Hypothalamus (tissue), 51 donors: ENCODE measurements at places on chromosomes 3 and 15.

- DNase-seq = no peak
Observed at GRCh38 chr3:18643281-18643680, 218.1 kb upstream of the SATB1 start.

DNA sequence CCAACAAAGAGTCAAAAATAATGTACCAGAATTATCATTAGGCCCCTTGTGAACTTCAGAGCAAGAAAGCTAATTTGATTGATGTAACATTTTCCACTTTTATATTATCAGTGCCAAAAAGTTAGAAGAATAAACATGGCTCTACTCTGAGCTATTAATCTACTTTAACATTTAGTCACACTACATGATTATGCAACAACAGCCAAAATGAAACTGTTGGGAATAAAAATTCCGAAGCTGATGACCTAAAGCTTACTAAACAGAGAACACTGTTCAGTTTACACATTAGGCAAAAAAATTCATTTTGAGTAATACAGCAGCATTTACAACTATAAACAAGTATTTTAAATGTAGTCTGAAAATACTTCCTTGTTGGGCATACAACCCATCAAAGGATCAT lies 1134.1 kb downstream of the EPHA3 start:
- DNase-seq = no peak

DNA sequence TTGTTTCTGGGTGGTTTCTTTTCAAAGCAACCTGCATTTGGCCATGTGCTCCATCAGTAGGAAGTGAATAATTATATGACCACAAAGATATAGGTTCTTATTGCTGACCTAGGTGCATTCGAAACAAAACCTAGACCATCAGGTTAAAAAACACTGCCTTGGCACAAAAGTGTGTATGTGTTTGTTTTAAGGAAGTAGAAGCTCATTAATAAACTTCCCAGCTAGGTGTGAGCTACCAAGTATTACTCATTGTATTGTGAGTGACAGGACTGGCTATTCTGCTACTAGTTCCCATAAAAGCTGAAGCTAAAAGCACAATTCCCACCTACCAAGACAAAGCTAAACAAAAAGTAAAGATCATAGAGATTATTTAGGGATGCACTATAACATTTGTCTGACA lies 168.2 kb downstream of the TP63 start:
- DNase-seq = no peak

- DNase-seq = no peak
Observed at GRCh38 chr3:98223907-98224672, 40.0 kb upstream of the OR5H6 start.

DNA sequence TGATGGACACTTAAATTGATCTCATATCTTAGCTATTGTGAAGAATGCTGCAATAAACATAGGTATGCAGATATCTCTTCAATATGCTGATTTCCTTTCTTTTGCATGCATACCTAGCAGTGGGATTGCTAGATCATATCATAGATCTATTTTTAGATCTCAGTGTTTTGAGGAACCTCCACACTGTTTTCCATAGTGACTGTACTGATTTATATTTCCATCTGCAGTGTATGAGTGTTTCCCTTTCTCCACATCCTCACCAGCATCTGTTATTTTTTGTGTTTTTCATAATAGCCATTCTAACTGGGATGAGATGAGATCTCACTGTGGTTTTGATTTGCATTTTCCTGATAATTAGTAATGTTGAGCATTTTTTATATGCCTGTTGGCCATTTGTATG lies 17.1 kb upstream of the RASA2 start:
- no peak for DNase-seq

- DNase-seq = no peak
Observed at GRCh38 chr15:95459273-95459672, 871.2 kb upstream of the NR2F2 start.

DNA sequence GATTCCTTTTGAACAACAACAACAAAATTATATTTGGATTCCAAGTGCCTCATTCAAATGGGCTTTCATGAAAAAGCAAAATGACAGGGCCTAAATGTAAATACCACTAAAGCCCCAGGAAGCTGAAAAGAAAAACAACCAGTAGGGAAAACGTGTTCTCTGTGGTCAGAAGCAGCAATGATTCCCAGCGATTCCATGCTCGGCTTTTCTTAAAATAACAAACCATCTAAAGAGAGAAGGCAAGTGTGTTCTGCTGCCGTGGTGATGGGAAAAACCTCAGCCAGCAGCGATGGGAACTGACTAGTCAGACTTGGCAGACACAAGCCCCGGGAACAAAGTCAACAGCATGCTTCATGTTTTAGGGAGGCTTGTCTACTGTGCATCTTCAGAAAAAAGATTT lies 153.6 kb downstream of the TNIK start:
- peak; percentile 49 for DNase-seq

- DNase-seq = no peak
Observed at GRCh38 chr15:77030048-77030927, 35.4 kb downstream of the PSTPIP1 start.

GRCh38 chr3:16824081-16824696 lies 60.6 kb upstream of the PLCL2 start:
- DNase-seq = no peak

GRCh38 chr3:35857004-35857403 lies 217.7 kb downstream of the ARPP21 start:
- no peak for DNase-seq

GRCh38 chr3:138594935-138595610 lies 1.0 kb upstream of the CEP70 start:
- no peak for DNase-seq

GRCh38 chr3:32106929-32107362 lies 526 bp downstream of the GPD1L start:
- DNase-seq = peak; percentile 42

- DNase-seq = no peak
Observed at GRCh38 chr3:71372911-71373637, 210.5 kb downstream of the FOXP1 start.
